ENCODE measurements at places on chromosomes 16 and 17.

DNA sequence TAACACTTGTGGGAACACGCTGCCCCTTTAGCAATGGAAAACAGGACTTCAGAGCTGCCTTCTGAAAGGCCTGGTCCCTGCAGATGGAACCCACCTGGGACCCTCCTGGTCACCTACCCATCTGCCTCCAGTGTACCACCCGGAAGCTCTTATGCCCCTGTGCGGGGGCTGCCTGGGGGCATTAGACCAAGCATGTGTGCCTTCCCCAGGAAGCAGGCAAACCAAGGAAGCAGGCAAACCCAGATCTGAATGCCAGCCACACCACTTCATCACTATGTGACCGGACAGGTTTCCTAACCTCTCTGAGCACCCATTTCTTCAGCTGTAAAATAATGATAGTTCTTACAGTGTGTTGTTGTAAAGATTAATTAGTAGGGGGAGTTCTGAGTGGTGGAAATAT, 20.8 kb upstream of the LRRC37A3 start:
- DNase-seq: no peak

- peak; percentile 0 for DNase-seq
Observed at GRCh38 chr16:22318690-22319358, 21.6 kb downstream of the POLR3E start.

DNA sequence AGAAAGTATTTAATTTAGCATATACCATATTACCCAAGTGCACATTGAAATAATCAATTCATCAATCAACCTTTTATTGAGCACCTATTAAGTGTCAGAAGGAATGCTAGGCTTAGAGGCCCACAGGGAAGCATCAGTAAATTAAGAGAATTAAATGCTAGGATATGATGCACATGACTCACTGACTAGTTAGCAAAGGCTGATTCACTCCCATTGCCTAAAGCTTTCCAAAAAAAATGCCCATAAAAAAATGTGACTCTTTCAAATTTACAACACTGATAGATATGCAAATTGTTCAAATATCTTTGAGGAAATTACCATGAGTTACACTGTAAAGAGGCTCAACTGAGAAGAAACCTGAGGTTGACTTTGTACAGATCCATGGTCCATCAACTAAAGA, 883.3 kb downstream of the CDH11 start:
- DNase-seq: no peak

DNA sequence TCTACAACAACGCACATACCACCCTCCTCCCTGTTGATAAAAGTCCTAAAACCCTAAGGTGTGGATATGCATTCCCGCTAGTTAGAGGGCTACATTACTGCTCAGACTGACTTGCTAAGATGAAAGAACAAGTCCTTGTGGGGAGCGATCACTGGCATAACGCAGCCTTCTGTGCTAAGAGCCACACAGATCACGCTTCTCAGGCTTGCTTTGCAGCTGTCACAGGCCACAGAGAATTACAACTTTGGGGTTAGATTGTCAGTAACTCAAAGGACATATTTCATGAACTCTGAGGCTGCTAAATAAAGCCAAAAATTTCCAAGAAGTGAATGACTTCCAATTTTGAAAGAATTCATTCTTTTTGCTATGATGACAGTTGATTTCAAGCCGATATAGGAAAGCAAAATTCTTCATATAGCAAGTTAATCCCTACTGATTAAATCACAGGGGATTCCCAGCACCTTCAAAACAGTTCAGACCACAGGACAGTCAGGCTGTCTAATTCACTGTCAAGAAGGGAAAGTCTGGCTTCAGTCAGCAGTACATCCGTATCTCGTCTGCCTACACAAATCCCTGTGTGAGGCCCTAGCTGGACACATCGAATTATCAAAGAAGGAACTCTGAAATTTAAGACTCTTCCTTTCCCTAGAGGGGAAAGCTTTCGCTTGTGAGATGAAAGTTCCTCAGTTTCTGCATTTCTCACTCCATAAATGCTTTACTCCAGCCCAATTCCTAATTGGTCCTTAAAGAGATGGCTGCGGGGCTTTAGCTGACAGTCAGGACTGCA, 107.1 kb downstream of the VPS53 start:
- DNase-seq: no peak

DNA sequence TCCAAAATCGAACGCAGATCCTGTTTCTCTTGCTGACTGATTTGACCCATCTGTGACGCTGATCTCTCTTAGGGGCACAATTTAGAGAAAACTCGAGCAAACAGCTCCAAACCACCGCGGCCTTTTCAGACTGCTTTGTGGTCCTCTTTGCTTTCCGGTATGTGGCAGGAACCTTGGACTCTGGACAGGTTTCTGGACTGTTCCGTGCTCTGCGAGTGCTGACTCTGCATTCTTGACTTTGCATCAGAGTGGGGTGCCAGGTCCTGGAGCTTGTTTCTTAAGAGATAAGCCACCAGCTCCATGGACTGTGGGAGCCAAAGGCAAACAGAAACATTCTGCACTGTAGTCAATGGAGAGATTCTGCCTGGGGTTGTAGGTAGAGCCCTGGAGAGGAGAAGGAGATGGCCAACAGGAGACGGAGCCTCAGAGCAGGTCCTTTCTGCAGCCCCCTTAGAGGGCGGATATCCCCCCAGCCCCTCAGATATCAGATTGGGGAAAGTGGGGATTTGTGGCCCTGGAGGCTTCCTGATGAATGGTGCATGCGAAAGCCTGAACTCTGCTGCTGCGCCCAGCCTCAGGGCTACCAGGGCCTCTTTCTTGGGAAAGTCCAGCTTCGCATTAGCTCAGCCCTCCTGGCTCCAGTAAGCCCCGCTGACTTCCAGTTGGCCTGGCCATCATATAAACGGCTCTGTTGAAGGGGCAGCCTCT, 65.6 kb downstream of the WIPI1 start:
- DNase-seq: no peak

DNA sequence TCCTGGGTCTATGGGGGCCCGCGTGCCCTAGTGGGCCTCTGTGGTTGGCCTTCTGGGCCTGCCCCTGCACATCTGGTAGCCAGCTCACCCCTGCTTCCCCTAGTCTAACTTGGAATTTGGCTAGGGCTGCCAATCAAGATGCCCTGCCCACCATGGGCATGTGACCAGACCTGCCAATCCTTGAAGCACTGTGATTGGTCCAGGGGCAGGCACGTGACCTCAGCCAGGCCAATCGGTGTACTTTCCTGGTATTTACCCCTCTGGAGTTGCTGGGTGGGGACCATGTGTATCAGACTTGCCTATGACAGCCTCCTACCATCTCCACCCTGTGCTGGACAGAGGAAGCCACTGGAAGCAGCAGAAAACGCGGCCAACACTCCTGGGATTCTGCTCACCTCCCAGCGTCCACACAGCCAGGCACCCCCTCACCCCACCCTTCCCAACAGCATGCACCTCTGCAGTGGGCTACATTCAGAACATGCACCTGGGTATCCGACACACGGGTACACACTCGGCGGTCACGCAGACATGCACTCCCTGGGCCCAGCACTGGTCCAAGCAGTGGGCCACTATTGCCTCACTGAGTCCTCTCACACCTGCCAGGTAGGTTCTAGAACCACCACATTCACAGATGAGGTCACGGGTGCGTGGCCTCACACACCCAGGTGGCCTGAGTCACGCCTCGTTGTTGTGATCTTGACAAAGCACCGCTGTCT, 96.9 kb downstream of the RBFOX3 start:
- no peak for DNase-seq

DNA sequence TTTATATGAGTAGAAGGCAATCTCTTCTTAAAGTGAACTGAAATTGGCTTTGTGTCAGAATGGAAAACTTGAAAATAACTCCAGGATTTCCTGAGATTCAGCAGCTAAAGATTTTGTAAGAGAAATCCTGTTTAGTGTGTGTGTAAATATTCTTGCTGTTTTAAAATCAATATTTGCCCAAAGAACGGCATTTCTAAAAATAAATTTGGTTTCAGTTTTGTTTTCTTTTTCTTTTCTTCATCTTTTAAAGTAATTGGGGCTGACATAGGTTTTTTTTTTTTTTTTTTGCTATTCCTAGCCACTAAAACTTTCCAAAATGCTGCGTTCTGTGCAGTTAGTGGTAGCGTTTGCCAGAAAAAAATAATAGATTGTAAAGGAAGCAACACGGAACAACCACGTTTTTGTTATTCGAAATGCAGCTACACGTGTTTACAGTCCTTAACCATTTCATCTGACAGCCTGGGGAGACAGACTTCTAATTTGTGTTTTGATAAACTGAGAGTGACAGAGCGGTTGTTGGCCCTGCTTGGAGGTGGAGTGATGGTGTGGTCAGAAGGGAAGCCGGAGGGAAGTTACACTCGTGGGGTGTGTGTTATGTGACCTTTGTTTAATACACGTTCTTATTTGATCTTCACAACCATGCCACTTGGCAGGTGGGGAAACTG, 21.6 kb upstream of the SMPD3 start:
- DNase-seq: peak; percentile 52

DNA sequence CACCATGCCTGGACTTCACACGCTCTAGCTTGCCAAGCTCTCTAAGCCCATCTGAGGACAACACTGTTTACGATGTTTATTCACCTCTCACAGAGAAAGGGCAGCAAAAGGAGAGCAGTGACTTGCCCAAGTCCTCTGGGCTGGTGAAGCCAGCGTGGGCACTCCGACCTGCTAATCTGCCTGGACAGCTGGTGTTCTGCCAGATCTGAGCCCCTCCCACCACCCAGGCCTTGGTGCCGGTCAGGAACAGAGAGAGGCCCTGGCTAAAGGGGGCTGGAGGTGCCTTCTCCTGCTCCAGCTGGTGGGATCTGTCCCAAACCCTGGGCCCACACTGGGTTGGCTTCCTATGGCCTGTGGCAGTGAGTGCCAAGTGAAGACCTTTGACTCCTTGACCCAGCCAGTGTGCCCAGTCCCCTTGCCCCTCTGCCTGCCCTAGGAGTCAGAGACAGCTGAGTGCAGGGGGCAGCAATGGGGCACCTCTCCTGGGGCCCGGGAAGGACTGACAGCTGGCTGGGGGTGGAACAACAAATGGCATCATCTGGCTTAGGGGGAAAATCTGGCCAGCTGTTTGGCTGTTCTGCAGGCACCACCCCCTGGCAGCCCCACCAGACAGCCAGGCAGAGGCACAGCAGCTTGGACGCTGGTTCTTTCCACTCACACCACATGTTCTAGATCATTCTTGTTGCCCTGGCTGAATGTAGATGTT, 1.8 kb upstream of the SLC4A1 start:
- no peak for DNase-seq

DNA sequence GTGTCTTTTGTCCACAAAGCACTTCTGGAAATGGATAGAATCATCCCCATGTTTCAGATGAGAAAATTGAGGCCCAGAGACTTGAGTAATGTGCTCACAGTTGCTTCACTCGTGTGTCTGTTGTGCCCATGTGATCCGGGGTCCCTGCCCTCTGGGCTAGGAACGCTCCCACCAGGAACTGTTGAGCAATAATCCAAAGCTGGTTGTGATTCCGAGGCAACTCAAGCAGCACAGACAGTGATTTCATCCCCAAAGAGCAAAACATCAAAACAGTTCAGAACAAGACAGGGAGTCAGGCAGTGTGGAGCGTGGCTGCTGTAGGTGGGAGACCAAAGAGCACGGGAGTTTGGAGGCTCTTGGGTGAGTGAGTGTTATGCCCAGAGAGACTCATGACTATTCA, 205.0 kb upstream of the ASIC2 start:
- no peak for DNase-seq

DNA sequence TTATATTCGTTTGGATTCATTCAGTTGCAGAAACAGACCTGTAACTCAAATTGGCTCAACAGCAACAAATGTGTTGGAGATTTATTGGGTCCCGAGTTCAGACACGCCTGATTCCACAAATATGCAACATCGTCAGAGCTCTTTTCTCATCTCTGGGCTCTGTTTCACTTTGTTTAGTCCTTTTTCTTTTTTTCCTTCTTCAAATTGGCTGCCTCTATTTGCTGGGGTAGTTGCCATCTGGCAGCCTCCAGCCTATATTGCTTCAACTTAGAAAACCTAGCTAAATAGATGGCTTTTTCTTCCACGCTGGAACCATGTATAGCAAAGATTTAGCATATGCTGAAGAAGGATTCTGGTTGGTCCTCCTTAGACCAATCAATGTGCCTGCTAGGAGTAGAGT, 398.5 kb downstream of the RBFOX1 start:
- no peak for DNase-seq

DNA sequence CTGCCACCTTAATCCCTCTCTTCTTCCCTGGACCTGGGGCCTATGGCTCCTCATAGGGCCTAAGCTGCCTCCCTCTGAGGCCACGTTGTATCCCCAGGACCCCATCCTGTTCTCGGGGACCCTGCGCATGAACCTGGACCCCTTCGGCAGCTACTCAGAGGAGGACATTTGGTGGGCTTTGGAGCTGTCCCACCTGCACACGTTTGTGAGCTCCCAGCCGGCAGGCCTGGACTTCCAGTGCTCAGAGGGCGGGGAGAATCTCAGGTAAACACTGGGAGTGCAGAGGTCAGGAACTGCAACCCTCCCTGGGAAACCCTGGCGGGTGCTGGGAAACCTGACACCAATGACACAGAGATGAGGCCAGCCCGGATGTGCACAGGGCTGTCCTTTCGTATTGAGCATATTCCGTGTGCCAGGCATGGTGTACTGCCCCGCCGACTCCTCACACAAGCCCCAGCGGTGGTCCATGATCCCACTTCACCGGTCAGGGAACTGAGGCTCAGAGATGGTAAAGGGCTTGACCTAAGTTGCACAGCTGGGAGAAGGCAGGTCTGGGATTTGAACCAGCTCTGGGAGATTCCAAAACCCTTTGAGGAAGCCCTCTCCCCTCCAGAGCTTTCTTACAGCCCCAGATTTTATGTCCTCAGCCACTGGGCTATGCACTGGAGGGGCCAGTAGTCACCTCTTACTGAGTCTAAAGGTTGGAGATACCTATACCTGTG, 22.9 kb downstream of the ANKRD40 start:
- no peak for DNase-seq

DNA sequence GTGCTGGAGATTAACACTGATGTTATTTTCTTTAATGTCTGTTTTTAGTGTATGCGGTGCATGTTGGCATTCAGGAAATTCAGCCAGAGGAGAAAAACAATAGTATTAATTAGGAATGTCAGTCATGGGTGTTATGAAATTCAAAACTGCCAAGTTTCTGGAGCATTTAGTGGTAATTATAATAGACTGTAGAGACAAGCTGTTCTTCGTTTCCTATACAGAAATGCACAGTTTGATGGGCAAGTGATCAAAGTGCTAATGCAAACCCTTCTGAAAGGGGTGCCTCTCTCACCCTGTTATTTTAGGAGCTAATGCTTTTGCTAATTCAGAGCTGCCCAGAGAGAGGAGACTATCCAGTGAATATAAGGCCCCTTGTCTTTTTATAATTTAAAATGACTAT, 573.8 kb upstream of the EEF2KMT start:
- DNase-seq: no peak

- no peak for DNase-seq
Observed at GRCh38 chr17:13647543-13648021, 45.9 kb upstream of the HS3ST3A1 start.

DNA sequence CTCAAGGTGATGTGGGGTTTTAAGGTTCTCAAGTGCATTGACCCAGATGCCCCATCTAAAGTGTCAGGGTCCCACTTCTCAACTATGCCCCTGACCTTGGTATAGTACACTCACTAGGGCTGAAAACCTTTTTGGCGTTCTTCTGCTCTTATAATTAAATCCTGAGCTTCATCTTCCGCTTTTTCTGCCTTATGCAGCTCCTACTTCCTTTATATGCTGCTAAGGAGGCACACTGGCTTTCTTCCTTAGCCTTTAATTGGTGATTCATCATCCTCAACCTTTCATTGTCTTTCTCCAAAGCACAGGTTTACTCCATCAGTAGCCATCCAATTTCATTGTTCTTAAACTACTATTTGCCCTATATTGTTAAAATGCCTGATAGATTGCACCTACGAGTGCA, 5.3 kb upstream of the NF1 start:
- DNase-seq: no peak
